Ovary (tissue), 10 donors: ENCODE measurements at places on chromosomes 3 and 15.
A peak's percentile ranks its signal among the peaks of the same experiment; 100 is the strongest.

GRCh38 chr3:40511031-40511718, 5.3 kb downstream of the ZNF620 start:
- DNase-seq = no peak

DNA sequence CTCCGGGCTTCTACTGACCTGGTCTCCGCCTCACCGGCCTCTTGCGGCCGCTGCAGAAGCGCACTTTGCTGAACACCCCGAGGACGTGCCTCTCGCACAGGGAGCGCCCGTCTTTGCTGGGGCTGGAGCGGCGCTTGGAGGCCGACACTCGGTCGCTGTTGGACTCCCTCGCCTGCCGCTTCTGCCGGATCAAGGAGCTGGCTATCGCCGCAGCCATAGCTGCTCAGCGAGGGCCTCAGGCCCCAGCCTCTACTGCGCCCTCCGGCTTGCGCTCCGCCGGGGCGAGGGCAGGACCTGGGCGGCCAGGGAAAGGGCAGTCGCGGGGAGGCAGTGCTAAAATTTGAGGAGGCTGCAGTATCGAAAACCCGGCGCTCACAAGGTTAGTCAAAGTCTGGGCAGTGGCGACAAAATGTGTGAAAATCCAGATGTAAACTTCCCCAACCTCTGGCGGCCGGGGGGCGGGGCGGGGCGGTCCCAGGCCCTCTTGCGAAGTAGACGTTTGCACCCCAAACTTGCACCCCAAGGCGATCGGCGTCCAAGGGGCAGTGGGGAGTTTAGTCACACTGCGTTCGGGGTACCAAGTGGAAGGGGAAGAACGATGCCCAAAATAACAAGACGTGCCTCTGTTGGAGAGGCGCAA, 319.2 kb downstream of the FGF12 start:
- DNase-seq = no peak

GRCh38 chr3:125219261-125219701, 6.7 kb upstream of the SLC12A8 start:
- no peak for DNase-seq

- peak; percentile 45 for DNase-seq
Measured at GRCh38 chr3:170421111-170421641, 2.5 kb downstream of the CLDN11 start.

GRCh38 chr15:101028772-101029438, 109.7 kb downstream of the LRRK1 start:
- DNase-seq = peak; percentile 27
